ENCODE measurements at places on chromosomes 6 and 20. TPM values are rescaled to one million over a fixed set of nuclear protein-coding genes. Genes with fewer than 3 reads are reported as not detected.

- no peak for DNase-seq
These were observed 4.6 kb downstream of the SIRPG start for GRCh38 chr20:1652960-1653359.

HCK gene
- 1.2 TPM for total RNA-seq

- DNase-seq = no peak
These were observed 846.4 kb downstream of the FRK start for GRCh38 chr6:115214283-115214682.

DNA sequence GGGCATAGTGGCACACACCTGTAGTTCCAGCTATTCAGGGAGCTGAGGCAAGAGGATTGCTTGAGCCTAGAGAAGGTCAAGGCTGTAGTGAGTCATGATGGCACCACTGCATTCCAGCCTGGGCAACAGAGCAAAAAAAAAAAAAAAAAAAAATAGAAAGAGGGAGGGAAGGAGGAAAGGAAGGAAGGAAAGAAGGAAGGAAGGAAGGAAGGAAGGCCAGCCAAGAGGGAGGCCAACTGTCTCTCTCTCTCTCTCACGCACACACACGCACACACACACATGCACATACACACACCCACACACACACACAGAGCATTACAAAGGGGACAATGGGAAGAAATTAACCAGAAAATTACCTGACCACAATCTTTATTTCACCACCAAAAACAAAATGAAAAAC, 50.6 kb upstream of the COL9A1 start:
- DNase-seq = no peak

CHRNA4 gene
- total RNA-seq = 3.9 TPM

LY6G6F gene
- total RNA-seq = not detected

All from GM23338 (cell line).